ENCODE measurements at places on chromosomes 4 and X.

- DNase-seq: no peak
Observed at GRCh38 chr4:67288964-67289363, 256.3 kb downstream of the CENPC start.

GRCh38 chr4:140059159-140059558 is 94.8 kb downstream of the MAML3 start:
- DNase-seq: no peak

GRCh38 chr4:69910016-69910782 is 20.7 kb upstream of the CSN1S1 start:
- DNase-seq: no peak

DNA sequence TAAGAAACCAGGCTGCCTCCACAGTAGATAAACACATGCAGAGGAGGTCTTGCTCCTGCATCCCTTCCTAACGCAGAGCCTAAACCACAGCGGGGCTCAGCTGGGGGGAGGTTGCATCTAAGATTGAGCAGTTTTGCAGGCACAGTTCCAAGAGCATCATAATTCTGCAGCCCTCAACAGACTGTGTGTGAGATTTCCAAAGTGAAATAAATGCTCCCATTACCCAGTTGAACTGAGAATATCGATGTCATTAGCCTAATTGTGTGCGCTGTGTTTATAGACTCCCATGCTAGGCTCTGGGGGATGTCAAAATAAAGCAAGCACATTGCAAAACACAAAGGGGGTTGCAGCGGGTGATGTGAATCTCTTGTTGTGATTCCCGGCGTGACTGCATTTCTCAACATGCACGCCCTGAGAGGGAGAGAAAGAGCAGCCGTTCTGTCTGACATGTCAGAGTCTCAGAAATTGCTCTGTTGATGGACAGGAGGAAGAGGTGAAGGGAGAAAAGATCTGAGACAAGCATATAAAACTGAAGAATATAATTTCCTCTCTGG is 150.0 kb upstream of the PSAPL1 start:
- DNase-seq: no peak

GRCh38 chr4:122100508-122100907 is 51.6 kb upstream of the BLTP1 start:
- DNase-seq: no peak

GRCh38 chr4:48051078-48051477 is 34.5 kb downstream of the NIPAL1 start:
- DNase-seq: no peak

DNA sequence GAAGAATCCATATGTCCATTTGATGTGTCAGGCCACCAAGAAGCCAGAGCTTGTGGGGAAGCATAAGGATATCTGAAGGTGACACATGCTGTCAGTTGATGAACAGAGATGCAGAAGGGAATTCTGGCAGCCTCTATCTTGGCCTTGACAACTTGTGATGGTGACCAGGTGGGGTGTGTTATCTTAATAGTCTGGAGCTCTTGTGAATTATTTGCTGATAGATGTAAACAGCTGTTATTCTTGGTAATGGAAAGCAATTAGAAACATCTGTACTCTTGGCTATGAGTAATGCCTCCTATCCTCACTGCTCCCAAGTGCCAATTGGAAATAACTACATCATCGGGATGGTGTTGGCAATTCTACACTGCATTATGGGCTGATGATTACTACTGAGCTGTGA is 51.9 kb downstream of the NAA11 start:
- DNase-seq: no peak

DNA sequence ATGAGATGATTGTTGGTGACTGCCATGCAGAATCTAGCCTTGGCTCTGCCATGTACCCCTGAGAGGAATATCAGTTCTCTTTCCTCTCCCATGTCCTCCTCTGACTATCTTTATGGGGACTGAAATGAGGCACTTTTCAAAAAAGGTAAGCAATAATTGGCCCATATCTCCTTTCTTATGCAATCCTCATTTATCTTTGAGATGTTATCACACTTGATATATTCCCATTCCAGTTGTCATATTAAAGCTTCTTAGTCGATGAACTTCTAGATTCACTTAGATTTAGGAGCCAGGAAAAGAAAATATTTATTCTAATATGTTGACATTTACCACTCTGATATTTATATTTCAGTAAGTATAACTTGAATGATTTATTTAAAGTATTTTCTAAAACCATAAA is 55.3 kb upstream of the CXCL8 start:
- DNase-seq: no peak

- no peak for DNase-seq
Observed at GRCh38 chrX:47198687-47199080, 5.1 kb downstream of the UBA1 start.

GRCh38 chrX:117510453-117510852 is 606.2 kb downstream of the KLHL13 start:
- DNase-seq: no peak

DNA sequence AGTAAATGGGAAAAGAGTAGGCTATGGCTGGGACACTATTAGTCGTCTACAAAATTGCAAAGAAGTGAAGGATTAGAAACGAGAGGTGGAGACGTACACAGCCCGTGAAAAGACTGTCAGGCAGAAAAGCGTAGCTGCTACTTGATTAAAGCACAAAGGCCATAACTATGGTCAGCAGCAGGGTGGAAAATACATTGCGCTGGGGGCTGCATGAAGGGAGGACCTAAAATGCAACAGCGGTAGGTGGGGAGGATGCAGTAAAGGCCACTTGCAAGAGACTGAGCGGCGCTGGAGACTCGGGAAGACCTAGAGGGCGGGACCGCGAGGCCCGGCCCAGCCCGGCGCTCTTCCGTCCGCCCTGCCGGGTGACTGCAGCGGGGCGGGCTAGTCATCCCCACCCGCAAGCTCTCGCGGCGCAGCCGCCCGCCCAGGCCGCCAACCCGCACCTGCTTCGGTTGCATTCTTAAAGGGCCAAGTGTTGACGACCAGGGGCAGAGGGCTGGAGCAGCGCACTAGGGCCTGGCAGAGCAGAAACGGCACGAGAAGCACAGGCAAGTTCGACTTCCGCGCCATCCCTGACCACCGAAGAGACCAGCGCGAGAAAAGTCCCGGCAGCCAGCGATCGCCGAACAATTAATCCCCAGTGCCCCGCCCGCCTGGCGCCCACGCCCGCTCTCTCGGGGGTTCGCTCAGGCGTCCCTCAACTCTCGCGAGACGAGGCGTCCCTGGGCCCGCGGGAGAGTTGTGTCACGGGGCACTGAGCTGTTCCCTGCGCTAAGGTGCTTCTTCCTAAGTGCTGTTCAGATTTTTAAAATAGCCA is at the start of gene AGA:
AGA (minus strand) TSS at position 635 of the 820 bp plus-strand sequence; CDS start at position 573, 62 bp downstream.
- no peak for DNase-seq

DNA sequence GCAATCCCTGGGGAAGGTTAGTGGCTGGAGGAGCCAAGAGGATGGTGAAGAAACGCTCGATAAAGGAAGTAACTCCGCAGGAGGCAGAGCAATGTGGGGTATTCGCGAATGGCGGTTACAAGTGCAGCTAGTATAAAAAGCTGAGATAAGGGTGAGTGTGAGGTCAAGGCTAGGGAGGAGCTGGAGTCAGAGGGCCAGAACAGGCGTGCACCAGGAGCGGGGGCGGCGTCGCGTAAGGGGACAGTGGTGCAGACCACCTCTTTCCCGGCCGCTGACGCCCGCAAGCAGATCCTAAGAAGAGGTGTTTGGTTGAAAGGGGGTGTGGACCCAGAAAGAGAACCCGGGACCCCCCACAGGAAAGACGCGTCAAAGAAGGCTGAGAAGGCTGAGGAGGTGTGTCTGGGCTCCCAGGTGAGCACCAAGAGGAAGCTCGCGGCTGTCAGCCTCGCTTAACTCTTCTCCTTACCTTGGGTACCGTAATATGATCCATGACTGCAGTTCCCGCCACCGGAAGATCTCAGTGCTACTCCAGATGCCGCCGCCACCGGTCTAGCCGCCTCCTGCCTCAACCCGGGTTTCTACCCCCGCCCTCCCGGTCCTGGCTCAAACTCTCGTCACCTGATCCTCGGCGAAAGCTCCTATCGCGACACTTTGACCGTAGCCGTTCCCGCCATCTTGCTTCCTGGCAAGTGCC is at the start of gene MTMR8:
MTMR8 (minus strand) TSS at position 579 of the 694 bp plus-strand sequence; CDS start at position 490, 89 bp downstream.
- DNase-seq: no peak

DNA sequence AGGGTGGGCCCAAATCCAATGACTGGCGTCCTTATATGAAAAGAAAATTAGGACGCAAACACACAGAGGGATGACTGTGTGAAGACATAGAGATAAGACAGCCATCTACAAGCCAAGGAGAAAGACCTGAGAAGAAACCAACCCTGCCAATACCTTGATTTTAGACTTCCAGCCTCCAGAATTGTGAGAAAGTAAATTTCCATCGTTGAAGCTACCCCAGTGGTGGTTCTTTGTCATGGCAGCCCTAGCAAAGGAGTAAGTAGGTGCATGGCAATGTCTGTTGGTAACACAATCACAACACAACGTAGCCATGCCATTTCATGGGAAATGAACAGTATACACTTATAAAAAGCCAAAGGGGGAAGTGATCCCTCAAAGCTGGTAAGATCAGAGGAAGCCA is 25.3 kb downstream of the SMIM20 start:
- DNase-seq: no peak

- DNase-seq: no peak
Observed at GRCh38 chr4:86870442-86871069, 21.4 kb upstream of the SLC10A6 start.

DNA sequence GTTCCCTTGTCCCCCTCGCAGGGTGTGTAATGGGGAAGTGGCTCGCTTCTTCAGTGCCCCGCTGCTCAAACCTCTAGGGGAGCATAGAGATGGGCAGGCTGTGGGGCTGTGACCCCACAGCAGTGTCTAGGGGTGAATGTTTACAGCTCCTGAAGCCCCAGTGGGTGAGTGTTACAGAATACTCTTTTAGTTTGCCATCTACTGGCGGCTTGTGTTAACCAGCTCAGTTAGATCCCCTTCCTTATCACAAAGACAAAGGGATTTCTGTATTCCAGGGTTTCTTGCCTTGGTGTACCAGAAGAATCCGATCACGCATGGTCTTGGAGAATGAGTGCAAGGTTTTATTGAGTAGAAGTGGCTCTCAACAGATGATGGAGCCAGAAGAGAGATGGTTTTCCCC is 108.1 kb upstream of the IQCM start:
- no peak for DNase-seq

GRCh38 chr4:68735106-68735505 is 64.7 kb upstream of the UGT2B15 start:
- DNase-seq: no peak

DNA sequence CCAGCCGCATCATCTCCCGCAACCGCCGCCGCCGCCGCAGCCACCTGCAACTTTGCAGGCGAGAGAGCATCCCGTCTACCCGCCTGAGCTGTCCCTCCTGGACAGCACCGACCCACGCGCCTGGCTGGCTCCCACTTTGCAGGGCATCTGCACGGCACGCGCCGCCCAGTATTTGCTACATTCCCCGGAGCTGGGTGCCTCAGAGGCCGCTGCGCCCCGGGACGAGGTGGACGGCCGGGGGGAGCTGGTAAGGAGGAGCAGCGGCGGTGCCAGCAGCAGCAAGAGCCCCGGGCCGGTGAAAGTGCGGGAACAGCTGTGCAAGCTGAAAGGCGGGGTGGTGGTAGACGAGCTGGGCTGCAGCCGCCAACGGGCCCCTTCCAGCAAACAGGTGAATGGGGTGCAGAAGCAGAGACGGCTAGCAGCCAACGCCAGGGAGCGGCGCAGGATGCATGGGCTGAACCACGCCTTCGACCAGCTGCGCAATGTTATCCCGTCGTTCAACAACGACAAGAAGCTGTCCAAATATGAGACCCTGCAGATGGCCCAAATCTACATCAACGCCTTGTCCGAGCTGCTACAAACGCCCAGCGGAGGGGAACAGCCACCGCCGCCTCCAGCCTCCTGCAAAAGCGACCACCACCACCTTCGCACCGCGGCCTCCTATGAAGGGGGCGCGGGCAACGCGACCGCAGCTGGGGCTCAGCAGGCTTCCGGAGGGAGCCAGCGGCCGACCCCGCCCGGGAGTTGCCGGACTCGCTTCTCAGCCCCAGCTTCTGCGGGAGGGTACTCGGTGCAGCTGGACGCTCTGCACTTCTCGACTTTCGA is 654 bp downstream of the ATOH1 start:
- no peak for DNase-seq

GRCh38 chr4:2837904-2838496 is 5.6 kb upstream of the ADD1 start:
- no peak for DNase-seq

- DNase-seq: peak; percentile 19
Observed at GRCh38 chr4:90419124-90419711, 292.0 kb downstream of the CCSER1 start.

GRCh38 chrX:8565729-8566128 is 101.1 kb downstream of the VCX3B start:
- no peak for DNase-seq

DNA sequence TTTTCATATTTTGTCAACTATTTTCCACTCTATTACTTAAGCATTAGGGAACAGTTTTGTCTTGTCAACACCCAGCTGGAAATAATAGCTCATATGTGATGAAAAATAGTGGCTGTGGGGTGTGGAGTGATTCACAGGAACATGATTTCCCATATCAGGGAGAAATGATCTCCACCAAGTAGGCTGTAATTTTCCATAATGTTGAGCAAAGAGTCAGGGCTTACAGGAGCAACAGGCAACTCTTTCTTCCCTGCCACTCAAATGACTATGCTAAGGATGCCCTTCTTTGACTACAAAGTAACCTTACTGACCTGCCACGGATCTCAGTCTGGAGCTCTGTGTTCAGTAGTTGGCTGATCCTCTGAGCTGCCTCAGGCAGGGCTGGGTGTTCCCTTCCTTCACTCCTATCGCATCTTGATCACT is 90.0 kb upstream of the GATB start:
- DNase-seq: no peak

GRCh38 chrX:99266255-99266654 is 1143.8 kb downstream of the PCDH19 start:
- no peak for DNase-seq

GRCh38 chr4:8649631-8650361 is 57.2 kb downstream of the CPZ start:
- DNase-seq: no peak

- DNase-seq: no peak
Observed at GRCh38 chr4:52096048-52096447, 44.9 kb downstream of the SPATA18 start.

DNA sequence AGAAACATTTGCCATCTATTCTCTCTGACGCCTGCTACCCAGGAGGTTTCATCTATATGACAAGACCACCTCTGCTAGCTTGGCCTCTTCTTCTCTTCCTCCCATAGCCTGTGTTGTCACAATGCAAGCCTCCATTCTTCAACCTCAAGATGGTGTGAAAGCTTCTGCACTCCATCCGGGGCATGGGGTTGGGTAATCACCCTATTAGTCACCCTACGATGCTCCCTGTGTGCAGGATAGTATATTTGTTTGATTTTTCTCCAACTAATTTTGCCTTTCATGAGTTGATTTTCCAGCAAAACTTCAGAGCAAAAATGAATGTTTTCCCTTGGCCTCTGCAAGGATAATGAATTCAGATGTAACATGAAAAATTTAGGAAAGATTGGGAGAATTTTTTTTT is 128.0 kb upstream of the STS start:
- DNase-seq: no peak

- no peak for DNase-seq
Observed at GRCh38 chr4:48388525-48389154, 47.3 kb downstream of the SLAIN2 start.

GRCh38 chr4:1294891-1295290 is 5.2 kb downstream of the MAEA start:
- DNase-seq: no peak

- no peak for DNase-seq
Observed at GRCh38 chr4:55398966-55399365, 3.2 kb downstream of the TMEM165 start.
